ENCODE measurements at places on chromosomes 6 and 20.
A peak's percentile ranks its signal among the peaks of the same experiment; 100 is the strongest.

DNA sequence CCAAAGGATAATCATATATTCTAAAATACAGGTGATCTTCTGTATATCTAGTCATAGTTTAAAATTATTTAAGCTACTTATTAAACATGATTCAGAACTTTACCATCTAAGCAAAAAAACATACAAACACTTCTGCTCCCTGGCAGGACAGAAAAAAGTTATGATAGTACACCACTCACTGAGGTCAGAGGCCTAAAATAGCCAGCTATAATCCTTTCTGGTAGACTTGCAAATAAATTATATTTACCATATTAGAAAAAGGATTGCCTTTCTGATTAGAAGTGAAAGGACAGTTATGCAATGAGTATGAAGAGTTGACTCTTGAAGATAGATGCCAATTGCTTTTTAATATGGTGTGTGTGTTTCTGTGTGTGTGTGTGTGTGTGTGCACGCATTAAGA lies 207.4 kb downstream of the BMP2 start:
- no peak for DNase-seq

- DNase-seq = no peak
These were observed 251.0 kb downstream of the RNGTT start for GRCh38 chr6:88712243-88712936.

GRCh38 chr6:41066867-41067304 lies 5.3 kb downstream of the OARD1 start:
- peak; percentile 58 for DNase-seq

DNA sequence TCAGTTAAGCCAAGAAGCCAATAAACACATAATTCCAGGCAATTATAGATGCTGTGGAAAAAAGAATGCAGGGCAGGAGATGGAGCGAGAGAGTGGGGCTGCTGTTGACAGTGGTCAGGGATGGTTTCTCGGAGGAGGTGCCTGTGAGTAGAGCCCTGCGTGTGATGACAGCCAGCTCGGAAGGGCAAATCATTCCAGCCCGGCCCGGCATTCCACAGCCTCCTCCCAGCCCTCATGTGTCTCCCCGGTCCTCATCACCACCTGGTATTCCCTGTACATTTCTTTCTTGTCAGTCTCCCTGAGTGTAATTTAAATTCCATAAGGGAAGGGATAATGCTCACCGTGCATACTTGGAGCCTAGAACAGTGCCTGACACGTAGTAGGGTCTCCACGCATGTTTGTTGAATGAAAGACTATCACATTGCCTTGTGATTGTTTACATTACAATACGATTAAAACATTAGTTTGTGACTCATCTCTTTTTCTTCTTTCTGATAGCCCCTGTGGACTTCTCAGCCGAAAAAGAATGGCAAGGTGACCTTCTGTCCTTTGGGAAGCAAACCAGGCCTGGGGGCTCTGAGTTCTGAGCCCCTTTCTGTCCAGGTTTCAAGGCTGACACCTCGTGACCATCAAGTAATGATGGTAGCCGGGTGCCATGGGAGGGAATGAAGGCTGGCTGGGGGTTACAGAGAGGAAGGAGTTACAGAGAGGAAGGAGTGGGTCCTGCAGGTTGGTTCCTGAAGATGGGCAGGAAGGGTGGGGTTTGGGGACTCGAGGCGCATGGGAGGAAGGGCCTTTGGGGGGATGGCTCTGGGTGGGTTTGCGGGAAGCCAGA lies 379.5 kb upstream of the SULF2 start:
- no peak for DNase-seq

GRCh38 chr6:15980801-15981200 lies 148.1 kb upstream of the MYLIP start:
- DNase-seq = no peak

- no peak for DNase-seq
These were observed 40.9 kb upstream of the FAM83D start for GRCh38 chr20:38885357-38885756.

DNA sequence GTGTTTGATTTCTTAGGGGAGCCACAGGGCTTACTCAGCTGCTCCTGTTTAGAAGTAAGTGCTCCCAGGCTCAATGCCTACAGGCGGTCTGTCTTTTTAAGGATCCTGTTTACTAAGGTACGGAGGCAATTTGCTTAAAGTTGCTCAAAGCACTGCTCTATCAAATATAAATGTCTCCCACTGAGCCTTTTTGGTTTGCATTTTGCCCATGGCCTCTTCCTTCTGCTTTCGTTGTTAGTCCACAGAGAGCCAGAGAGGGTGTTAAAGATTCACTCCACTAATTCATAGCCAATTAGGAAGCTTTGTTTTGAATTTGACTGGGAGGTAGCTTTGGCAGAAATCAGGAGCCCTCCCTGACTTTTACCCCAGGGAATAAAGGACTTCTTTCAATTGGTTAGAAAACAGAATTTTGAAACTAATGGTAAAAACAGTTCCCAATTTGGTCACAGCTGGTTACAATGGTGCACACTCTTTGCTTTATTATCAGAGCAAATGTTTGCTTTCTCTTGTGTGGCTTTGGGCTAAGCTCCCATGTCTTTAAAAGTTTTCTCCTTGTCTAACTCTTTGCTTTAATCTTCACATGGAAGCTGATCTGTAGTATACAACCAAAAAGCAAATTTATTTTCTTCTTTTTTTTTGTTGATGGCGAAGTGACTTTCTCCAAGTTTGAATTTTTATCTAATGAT lies 126.2 kb downstream of the IMPG1 start:
- no peak for DNase-seq

GRCh38 chr20:57094252-57094891 lies 172.1 kb downstream of the BMP7 start:
- no peak for DNase-seq

- no peak for DNase-seq
These were observed 390.4 kb upstream of the SLC35B3 start for GRCh38 chr6:8825726-8826125.

DNA sequence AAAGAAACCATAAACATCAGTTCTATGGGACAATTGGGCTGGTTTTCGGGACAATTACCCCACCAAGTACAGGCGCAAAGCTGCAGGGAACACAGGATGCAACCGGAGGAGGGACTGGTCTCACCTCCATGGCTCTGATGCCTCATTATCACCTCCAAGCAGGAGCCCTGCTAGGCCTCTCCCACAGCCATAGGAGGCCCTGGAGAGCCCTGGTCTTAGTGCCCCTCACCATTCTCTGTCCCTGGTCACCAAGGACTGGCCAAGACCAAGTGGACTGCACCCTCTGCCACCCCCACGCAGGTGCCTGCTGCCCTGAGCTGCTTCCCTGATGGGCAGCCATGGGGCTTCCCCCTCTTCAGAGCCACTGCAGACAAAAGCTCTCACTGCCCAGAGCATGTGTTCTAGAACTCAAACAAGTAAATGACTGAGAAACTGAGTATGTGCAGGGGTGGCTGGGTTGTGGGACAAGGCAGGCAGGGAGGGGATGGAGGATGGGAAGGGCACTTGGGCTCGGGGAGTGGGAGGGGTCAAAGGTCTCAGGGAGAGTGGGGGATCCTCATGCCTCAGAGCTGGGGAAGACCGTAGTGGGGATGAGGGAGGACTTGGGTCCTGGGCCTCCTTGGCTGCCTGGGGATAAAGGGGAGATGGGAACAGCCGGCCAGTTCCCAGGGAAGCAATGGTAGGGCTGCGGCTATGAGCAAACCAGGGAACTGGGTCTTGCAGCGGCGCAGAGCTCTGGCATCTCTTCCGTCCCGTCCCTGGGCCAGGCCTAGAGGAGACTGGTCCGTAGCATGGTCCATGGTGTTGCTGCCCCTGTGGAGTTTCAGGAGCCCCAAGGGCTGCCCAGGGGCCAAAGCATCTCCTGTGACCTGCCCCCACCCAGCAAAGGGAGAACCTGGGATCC lies 435.1 kb downstream of the PREX1 start:
- no peak for DNase-seq

- DNase-seq = peak; percentile 18
These were observed 535.0 kb downstream of the RFPL4B start for GRCh38 chr6:112881828-112882780.

DNA sequence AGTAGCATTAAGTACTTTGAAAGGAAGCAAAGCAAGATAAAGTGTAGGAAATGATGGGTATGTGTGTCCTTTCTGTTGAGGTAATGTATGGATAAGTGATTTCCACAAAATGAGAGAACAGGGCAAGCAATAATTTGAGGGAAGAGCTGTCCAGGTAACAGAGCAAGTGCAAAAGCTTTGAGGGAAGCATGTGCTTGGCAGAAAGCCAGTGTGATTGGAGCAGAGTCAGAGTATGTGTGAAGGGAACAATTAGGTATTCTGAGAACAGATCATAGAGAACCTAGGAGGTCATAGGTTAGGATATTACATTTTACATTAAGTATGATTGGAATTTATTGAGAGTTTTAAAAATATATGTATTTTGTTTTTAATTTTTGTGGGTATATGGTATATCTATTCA lies 30.2 kb upstream of the MAN1A1 start:
- no peak for DNase-seq

- DNase-seq = peak; percentile 65
These were observed 62.0 kb upstream of the TENT5A start for GRCh38 chr6:81814370-81815076.

DNA sequence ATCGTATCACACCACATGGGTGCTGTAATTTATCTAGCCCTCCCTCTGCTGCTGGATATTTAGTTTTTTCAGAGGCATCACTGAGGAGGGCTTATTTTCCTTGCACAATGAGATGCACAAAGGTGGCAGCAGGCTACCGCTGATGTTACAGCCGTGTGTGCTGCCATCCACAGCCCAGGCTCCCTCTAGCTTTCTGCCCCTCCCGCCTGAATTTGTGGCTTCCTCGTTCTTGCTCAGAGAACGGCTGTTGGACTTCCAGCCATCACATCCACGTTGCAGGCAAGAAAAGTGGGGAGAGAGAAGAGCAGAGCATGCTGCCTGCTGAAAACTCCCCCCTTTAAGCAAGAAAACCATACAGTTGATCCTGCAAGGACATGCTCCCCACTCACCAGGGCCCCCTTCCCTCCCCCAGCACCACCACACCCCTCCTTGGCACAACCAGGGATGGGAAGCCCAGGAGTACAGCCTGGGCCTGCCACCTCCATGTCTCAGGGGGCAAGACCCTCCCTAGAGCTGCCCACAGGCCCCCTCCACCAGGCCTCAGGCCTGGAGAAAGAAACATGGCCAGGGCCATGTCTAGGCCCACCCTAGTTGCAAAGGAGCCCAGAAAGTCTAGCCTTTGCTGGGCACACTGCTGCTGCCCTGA lies 102.6 kb downstream of the MRPL14 start:
- no peak for DNase-seq
